ENCODE measurements at places on chromosomes 11 and 22.

GRCh38 chr22:48105259-48105658 is 1342.8 kb downstream of the TBC1D22A start:
- DNase-seq, result no peak

- DNase-seq, result no peak
Observed at GRCh38 chr11:60764879-60765278, 8.2 kb downstream of the MS4A15 start.

GRCh38 chr22:50016988-50017700 is 4.6 kb upstream of the IL17REL start:
- DNase-seq, result peak; percentile 94

- DNase-seq, result no peak
Observed at GRCh38 chr11:93694109-93694508, 32.6 kb downstream of the CEP295 start.

- peak; percentile 78 for DNase-seq
Observed at GRCh38 chr11:59668188-59668949, 468 bp downstream of the PATL1 start.

DNA sequence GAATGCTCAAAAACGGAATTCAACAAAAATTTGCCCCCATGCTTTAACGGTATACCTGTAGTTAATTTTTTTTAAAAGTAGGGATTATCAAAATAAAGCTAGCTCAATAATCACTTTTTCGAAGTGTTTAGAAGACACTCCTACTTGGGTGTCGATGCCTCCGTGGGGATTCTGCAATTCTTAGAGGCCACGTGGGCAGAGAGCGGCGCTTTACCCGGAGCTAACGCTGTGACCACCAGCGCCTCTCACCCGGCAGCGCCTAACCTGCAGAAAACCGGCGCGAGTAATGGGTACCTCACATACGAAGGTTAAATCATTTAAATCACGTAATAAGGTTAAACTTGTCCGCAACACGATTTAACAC is 583 bp downstream of the TAF1D start:
- peak; percentile 72 for DNase-seq

DNA sequence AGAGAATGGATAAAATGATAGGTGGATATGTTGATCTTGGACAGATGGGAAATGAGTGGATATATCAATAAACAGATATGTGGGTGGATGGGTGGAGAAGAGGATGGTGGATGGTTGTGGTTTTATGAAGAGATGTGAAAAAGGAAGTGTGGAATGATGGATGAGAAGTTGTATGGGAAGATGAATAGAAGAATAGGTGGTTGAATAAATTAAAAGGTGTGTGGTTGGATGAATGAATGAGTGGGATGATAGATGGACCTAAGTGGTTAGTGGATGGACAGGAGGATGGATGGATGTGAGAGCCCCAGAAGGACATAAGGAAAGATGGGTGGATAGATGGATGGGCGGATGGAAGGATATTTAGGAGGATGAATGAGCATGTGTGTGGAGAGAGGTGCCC is 913 bp upstream of the CD44 start:
- DNase-seq, result no peak

- DNase-seq, result no peak
Observed at GRCh38 chr11:2142300-2142759, 3.1 kb upstream of the IGF2 start.

GRCh38 chr11:45817191-45817590 is 12.2 kb downstream of the SLC35C1 start:
- no peak for DNase-seq

GRCh38 chr11:129888451-129888850 is 6.9 kb downstream of the NFRKB start:
- no peak for DNase-seq

- DNase-seq, result peak; percentile 35
Observed at GRCh38 chr11:35618497-35619115, 346 bp downstream of the FJX1 start.

- DNase-seq, result no peak
Observed at GRCh38 chr11:65060913-65061408, 2.6 kb upstream of the NAALADL1 start.

GRCh38 chr22:17106785-17107546 is 14.2 kb downstream of the TMEM121B start:
- peak; percentile 28 for DNase-seq

DNA sequence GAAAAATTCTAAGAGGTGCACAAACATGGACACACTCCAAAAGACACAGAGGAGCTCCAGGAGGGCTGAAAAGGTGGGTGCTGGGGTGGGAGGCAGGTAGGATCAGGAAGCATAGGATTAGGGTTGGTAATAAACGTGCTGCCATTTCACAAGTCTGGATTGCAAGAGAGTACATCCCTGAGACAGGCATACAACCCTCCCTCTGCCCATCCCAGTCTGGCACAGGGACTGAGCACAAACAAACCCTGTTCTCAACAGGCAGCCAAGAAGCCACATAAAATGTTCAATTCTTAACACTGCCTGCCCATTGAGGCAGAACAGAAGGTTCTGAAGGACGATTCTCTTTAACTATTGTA is 18.5 kb downstream of the SLC35F2 start:
- DNase-seq, result no peak

DNA sequence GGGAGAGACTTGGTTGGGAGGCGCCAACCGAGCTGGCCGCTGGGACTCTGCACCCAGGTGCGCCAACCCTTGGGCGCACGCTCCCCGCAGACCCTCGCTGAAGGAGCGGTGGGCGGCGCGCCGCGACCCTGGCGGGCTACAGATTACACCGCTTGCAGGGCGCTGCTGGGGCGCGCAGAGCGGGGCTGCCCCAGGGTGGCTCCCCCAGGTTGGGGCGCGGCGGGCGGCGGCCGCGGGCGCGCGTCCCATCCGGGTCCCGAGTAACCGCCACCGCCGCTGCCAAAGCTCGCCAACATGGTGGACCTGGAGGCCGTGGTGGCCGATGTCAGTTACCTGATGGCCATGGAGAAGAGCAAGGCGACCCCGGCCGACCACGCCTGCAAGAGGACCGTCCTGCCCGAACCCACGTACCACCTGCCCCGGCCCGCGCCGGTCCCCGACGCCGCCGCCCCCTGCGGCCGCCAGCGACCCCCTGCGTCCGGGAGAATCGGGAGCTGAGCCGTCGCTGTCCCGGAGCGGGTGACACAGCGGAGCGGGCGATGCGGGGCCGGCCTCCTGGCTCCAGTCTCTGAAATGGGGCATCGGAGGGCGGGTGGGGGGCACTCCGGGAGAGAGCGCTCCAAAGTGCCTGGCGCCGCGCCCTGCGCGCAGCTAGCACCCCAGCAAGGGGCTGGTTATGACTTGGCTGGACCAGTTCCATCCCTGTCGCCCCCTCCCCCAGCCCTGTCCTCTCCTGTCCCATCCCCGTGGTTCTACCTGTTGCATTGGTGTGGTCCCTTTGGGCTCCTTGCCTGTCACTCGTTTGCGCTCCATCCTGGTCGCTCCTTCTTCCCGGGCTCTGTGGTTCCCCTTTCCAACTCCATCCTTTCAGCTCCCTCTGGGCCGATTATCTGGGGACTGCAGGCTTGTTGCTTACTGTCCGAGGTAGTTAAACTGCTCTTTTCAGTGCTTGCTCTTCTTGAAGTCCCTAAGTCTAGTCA is 143.3 kb upstream of the GRK3 start:
- DNase-seq, result no peak

- no peak for DNase-seq
Observed at GRCh38 chr11:116061322-116061721, 557.1 kb upstream of the CADM1 start.

DNA sequence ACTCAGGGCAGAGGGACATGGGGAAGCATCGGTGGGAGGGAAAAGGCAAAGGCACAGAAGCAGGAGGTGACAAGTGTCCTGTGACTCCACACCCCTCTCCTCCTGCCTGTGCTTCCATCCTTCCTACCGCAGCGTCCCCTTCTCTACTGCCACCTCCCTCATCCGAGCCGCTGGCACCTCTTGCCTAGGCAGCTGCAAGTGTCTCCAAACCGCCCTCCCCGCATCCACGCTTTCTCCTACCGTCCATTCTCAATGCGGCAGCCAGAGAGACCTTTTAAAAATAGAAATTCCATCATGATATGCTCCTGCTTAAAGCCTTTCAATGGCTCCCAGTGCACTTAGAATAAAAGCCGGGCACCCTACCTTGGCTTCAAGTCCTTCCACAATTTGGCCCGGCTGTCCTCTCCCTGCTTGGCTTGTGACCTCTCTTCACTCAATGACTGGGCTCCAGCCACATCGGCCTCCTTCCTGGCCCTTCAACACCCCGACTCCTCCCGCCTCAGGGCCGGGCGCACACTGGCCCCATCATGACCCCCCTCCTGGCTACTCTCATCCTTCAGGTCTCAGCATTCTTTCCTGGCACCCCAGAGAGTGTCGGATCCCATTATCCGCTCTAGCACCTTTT is 16.5 kb downstream of the LRRC10B start:
- no peak for DNase-seq

DNA sequence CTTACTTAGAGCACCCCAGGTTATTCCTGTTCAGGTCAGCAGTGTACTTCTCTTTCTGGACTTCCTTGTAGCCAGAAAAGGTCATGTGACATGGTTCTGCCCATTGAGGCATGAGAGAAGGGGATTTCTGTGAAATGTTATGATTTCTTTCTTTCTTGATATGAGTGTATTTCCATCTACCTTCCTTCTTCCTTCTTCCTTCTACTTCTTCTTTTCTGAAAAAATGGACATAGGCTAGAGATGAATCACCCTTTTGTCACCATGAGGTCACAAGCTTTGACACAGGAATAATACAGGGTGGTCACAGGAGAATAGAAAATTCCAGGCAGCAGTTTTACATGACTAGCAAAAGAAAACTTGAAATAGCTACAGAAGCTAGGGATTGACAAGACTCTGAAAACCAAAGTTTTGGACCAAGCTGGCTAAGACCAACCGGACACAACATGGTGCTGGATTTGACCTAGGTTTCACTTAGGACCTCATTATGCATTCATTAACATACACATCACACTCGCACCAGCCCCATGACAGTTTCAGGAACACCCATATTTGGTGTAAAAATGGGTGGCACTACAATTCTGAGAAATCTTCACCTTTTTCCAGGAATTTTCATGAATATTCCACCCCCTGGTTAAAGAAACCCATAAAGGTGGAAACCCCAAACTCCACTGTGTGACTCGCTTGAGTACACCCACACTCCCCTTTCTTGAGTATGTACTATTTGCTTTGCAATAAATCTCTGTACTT is 21.2 kb upstream of the MAP6 start:
- DNase-seq, result no peak

DNA sequence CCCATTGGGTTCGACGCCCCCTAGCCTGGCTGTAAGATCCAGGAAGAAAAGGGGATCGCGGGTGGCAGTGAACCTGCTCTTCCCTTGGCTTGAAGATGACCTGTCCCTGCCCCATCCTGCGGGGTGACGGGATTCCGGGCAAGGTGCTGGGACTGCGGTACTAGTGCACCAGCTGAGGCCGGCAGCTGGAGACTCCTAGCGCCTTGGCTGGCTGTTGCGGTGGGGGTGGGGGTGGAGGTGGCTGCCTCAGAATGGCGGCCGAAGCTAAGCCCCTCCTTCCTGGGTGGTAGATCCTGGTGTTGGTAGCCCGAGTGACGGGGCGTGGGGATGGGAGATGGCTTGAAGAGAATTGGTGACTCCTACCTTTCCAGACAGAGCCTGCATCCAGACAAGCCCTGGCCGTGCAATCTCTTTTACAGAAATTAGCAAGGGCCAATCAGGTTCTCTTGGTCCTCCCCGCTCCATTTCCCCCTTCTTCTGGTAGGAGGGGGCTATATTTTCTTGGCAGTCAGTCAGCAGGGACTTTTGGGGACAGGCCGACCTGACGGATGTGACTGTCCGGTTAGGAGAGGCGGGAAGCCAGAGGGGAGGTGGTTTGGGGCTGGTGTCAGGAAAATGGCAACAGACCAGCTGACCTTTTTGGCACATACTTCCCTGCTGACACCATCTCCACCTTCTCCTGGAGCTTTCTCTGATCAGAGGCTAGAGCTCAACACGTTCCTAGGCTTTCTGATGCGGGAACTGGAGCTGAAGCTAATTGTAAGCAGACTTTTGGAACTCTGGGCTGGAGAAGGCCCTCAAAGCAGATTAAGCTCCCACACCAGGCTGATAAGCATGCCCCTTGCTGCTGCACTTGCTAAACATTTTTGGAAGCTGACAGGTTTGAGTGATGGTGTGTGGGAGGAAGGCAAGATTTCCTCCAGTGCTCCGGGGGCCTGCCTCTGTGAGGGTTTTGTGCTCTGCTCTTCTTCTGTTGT is 2.0 kb downstream of the NAV2 start:
- DNase-seq, result no peak

GRCh38 chr11:9774591-9775397 is 110.9 kb downstream of the SWAP70 start:
- DNase-seq, result no peak

DNA sequence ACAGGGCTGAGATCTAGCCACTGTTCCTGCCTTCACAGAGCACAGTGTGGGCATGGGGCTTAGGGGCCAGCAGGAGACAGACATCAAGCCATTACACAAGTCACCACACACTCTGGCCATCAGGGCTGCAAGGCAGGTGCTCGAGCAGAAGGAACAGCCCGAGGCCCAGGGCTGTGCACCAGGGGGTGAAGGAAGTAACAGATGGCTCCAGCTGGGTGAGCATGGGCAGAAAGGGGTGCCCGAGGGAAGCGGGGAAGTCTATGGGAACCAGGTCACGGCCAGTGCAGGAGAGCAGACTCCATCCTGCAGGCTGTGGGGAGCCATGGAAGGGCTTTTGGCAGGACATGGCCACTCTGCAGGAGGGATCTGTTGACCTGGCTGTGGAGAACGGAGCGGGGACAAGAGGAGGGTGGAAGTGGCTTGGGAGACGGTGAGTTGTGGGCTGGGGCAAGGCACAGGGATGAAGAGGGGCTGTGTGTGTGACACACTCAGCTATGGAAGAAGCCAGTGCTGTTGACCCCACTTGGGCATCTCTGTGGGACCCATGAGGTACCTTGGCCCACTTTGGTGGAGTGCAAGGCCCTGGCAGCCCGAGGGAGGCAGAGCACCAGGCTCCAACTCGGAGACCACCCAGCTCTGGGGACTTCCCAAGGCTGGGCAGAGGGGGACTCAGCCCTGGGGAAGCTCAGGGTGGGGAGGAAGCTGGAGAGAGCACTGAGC is 3.6 kb downstream of the C11orf68 start:
- DNase-seq, result no peak

DNA sequence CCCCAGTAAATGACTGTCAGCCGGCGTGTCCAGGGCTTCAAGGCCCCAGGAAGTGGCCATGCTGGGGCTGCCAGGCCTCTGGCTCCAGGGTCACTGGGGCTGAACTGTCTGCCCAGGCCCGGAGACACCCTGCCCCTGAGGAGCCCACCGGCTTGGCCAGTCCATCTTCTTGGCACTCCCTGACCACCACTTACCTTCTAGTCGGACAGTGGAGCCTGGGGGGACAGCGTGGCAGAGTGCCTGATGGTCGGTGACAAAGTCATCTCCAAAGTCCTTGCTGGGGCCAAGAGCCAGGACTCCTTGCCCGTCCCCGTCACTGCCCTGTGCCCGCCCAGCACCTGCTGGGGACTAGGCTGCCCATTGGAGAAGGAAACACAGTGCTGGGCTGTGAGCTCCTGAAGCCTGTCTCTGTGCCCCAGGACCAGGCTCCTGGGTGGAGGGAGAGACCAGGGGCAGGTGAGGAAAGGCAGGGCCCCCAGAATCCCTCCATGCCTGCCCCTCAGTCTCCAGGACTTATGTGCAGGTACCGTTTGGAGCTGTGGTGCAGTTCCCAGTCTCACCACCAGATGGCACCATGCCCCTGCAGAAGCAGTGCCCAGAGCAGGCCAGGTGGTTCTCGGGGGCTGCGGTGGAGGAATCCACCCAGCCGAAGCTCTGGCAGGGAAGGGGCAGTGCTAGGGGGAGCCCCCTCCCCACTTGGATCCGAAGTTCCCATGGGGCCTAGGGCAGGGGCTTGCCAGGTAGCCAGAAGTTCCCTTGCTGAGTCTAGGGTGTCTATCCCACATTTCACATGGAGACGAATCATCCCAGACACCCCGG is 6.0 kb upstream of the CCDC188 start:
- peak; percentile 91 for DNase-seq

GRCh38 chr11:3222003-3222855 is 3.6 kb upstream of the MRGPRG start:
- no peak for DNase-seq

Measured in activated CD4-positive, alpha-beta T cell treated with anti-CD3 and anti-CD28 coated beads, Interleukin-2, amount 50 U/mL, for 48 hours (primary cell).